GM10248 (cell line): ENCODE measurements at places on chromosomes 2 and 18.

- DNase-seq: no peak
These were observed 165.2 kb upstream of the DTNA start for GRCh38 chr18:34544930-34545329.

- DNase-seq: no peak
These were observed 325.3 kb upstream of the MYT1L start for GRCh38 chr2:2656115-2657011.

DNA sequence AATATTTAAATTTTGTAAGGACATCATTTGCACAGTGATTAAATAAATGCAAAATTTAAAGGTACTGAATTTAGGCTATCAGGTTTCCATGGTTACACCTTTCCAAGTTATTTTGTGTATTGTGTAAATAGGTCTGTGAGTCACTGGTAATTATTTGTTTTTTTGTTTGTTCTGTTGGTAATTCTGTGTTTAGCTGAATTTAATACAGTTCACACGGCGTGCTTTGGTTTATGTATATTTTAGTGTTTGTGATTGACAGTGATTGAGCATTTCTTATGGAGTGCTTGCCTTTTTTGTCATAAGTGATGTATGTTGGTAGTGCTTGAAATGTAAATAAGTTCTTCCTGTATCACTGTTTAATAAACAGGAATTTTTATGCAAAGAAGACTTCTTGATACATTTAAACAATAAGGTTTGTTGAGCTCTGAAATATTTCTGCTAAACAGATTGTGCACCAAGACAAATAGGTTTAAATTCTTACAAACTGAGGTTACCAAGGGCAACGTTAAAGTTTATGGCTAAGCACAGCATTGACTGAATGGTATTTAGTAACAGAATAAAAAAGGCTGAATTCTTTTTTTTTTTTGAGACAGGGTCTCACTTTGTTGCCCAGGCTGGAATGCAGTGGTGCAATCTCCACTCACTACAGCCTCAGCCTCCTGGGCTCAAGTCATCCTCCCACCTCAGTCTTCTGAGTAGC lies 38.3 kb upstream of the DLX1 start:
- DNase-seq: no peak

DNA sequence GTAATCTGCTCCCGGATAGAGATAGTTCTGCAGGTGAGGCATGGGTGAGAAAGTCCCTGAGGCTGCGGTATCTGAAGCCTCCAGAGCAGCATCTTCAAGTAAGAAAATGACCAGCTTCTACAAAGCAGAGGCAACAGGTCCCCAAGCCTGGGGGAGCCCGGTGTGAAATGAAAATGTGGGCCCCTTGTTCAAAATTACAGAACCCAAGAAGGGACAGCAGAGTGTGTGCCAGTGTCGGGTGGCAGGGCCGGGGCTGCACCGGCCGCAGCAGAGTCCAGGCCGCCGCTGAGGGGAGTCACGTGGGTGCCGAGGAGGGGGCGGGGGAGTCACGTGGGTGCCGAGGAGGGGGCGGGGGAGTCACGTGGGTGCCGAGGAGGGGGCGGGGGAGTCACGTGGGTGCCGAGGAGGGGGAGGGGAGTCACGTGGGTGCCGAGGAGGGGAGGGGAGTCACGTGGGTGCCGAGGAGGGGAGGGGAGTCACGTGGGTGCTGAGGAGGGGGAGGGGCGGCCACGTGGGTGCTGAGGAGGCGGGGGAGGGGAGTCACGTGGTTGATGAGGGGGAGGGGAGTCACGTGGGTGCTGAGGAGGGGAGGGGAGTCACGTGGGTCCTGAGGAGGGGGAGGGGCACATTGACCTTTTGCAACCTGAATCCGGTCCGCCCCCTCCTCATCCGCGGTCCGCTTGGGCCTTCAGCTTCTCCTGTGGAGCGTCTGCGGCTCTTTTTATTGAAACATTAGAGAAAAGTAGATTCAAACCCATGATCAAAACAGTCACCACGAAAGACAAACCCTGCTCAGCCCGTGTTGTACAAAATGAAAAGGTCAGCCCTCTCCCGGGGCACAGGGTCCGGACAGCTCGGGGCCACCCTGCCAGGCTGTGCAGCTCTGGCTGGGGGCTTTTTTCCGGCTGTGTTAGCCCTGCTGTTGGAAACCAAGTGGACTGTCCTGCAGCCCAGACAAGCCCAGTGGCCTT lies 10.4 kb downstream of the COLEC11 start:
- peak; percentile 73 for DNase-seq

GRCh38 chr2:231674587-231675338 lies 33.6 kb upstream of the PTMA start:
- DNase-seq: peak; percentile 72
